ENCODE measurements at places on chromosomes 4 and X.

DNA sequence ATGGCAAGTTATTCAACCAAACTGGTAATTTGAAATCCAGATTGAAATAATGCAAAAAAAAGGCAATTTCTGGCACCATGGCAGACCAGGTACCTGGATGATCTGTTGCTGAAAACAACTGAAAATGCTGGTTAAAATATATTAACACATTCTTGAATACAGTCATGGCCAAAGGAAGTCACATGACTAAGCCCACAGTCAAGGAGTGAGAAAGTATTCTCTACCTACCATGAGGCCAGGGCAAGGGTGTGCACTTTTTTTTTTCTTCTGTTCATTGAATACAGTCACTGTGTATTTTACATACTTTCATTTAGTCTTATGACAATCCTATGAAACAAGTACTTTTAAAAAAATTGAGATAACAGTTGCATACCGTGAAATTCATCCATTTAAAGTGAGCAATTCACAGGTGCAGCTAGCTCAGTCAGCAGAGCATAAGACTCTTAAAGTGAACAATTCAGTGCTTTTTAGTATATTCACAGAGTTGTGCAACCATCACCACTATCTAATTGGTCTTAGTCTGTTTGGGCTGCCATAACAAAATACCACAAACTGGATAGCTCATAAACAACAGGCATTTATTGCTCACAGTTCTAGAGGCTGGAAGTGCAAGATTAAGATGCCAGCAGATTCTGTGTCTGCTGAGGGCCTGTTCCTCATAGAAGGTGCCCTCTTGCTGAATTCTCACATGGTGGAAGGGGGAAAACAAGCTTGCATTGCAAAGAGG is 4.8 kb upstream of the MPP1 start:
- no peak for DNase-seq

DNA sequence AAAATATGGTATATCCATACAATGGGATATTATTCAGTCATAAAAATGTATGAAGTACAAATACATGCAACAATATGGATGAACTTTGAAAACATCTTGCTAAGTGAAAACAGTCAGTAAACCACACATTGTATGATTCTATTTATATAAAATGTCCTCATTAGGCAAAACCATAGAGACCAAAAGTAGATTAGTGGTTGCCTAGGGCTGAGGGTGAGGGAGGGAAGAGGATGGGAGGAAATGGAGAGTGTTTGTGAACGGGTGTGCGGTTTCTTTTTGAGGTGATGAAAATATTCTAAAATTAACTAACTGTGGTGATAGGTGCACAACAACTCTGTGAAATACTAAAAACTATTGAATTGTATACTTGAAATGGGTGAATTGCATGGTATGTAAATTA is 29.6 kb downstream of the TEX11 start:
- DNase-seq, result no peak

- no peak for DNase-seq
These were observed 25.7 kb downstream of the SEPTIN6 start for GRCh38 chrX:119667111-119667878.

DNA sequence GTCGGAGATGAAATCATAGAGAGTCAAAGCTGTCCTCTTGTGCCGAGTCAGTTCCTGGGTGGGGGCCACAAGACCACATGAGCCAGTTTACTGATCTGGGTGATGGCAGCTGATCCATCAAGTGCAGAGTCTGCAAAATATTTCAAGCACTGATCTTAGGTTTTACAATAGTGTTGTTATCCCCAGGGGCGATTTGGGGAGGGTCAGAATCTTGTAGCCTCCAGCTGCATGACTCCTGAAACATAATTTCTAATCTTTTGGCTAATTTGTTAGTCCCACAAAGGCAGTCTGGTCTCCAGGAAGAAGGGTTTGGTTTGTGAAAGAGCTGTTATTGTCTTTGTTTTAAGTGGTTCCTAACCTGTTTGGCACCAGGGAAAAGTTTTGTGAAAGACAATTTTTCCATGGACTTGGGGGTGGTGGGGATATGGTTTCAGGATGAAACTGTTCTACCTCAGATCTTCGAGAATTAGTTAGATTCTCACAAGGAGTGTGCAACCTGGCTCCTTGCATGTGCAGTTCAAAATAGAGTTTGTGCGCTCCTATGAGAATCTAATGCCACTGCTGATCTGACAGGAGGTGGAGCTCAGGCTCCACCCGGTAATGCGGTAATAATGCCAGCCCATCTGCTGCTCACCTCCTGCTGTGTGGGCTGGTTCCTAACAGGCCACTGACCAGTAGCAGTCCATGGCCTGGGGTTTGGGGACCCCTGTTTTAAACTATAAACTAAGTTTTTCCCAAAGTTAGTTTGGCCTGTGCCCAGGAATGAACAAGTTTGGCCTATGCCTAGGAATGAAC is 29.2 kb downstream of the METAP1 start:
- no peak for DNase-seq

DNA sequence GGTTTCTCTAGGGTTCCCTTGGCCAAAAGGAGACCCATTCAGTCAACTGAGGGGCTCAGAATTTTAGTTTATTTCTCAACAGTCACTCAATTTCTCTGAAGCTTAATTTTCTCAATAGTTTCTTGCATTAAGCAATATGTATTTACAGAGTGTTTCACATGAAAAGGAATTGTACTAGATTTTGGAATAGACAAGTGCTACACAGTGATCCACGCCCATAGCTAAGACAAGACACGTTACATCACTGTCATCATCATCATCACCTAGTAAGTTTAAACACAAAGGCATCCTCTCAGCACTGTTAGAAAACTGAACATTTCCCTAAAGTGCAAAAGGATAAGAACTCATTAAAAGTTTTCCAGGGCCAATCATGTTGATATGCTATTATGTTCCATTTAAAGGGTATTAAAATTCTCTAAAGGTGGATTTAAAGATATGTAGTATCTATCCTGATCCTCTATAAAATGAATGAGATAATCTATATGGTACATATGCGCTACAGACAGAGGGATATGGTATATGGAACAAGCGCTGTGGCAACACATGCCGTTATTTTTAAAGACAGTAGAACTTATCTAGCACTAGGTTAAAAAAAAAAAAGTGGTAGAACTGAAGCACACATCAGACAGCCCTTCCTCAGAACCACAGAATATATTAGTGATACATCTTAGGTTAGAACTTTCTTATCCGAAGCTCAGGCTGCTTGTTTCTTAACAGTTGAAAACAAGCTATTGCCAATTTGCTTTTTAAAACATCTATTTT is 12.1 kb downstream of the PPA2 start:
- no peak for DNase-seq

DNA sequence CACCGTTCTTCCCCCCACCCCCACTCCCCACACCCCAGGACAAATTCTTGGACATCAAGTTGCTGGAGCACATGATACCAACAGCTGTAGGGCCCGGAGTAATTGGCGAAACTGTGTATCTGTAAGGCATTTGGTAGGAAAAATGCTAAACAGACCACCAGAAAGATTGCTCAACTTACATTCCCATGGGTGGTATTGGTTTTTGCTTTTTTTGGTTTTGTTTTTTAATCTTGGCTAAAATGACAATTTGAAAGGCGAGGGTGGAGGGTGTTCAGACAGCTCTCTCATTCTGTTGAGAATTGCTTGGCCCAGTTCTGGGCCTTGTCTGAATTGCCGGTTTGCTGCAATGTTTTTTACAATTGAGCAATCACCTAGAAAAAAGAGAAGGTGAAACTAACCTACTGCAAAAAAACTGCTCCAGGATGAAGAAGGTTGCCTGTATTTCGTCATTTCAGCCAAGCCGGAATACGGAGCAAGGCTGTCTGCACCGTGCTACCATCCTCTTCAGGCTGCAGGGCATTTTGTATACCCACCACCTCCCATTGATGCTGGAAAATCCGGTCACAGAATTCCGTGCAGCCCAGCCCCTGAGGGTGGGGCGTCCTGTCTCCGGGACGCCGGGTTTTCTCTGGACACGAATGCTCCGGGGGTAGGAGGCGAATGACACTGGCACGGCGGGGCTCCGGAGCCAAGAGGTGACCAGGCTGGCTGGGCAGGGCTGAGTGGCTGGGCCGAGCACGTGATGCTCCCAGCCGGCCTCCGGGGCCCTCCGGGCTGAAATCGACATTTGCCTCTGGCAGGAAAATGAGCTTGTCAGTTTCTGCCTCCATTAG is at the start of gene CLCN4:
CLCN4 (plus strand) TSS at position 777 of the 833 bp plus-strand sequence. CDS start 28,058 bp downstream, outside the sequence.
- no peak for DNase-seq

- DNase-seq, result no peak
These were observed 48.8 kb downstream of the AFAP1 start for GRCh38 chr4:7890635-7891393.

- no peak for DNase-seq
These were observed 140.6 kb upstream of the SCML1 start for GRCh38 chrX:17596546-17597205.

Measured in stimulated activated CD4-positive, alpha-beta T cell treated with anti-CD3 and anti-CD28 coated beads, Interleukin-1b, Interleukin-23, amount 100 ng/mL, for 1 hour (primary cell).